Right kidney (tissue), 9 donors: ENCODE measurements at places on chromosomes 4 and X.

- DNase-seq, result no peak
Observed at GRCh38 chr4:101329592-101329991, 17.7 kb downstream of the PPP3CA start.

DNA sequence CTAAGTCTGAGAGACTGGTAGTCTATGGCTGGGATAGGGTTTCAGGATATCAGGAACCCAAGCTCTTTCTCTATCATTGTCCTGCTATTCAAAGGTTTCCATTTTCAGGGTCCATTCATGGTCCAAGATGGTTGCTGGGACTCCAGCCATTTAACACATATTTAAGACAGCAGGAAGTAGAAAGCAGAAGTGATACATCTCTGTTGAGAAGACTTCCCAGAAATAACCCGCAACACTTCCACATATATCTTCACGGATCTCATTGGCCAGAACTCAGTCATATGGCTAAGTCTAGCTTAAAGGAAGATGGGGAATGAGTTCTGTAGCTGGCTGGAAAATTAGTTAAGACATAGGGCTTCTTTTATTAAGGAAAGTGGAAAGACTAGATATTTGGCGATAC is 23.8 kb downstream of the CTSO start:
- no peak for DNase-seq

DNA sequence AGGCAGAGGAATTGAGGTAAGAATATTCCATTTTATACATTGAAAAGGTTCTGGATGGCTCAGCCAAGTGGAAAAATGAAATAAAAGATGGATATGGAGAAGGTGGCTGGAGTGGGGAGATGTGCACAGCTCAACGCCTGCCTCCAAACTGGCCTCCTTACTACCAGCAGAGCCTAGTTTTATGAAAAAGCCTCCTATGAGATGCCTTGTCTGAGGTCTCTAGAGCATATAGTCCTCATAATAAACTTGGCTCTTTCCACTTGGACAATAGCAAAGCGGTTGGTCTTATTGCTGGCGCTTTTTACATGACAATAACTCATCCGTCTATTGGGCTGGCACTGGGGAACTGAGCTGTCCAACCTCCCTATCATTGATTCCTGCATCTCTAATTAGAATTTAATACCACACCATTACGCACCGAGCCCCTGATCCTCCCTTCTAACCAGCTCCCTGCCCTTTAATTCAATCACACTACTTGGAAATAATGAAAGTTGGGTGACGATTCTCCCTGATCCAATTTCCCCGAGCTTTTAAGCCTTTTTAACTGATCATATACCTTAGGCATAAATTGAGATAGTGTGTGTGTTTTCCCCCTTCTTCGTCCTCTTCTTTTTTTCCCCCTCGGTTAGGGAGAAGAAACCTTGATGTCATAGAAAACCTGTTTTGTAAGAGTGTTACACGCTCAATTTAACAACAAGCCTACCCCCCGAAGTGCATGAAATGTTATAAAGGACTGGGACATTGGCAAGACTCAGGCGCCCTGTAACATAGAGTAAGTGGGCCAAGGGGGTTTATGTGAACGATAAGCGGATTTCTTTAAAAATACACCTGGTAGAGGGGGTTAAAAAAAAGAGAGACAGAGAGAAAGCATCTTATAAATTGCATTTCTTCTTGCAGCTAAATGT is at the start of gene PHOX2B:
TSS of gene PHOX2B (minus strand) at position 155 of the 905 bp plus-strand sequence. CDS start at position 40, 115 bp downstream.
- DNase-seq, result peak; percentile 73

DNA sequence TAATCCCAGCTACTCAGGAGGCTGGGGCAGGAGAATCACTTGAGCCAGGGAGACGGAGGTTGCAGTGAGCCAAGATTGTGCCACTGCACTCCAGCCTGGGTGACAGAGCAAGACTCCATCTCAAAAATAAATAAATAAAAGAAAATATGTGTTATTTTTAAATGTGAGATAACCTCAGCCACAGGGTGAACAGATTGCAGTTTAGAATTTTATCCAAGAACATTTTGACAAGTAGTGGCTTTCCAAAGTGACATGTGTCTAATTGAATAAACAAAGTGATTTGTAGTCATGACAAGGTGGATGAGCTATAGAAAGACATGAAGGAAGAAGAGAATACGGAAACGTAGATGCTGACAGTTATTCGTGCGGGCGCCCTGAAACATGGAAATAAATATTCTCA is 176.1 kb downstream of the DCTD start:
- no peak for DNase-seq

- DNase-seq, result no peak
Observed at GRCh38 chrX:46624090-46624786, 50.7 kb downstream of the CHST7 start.

DNA sequence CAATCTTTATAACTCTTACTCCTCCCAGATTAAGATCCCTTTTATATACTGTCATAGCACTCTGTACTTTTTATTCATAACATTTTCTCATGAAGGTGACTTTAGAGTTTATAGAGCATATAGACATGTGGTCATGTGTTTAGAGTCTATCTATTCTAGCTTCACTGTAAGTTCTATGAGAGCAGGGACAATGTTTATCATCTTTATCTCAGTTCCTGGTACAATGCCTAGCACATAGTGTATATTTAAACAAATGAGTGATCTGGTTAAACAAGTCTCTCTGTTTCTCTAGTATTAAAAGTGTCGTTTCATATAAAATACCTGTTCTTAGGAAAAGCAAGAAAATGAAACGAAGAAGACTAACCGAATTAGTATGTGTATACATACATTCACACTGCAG is 3.2 kb downstream of the CXCL6 start:
- no peak for DNase-seq

GRCh38 chr4:80446248-80446647 is 110.7 kb downstream of the CFAP299 start:
- no peak for DNase-seq

GRCh38 chr4:47855350-47855749 is 17.5 kb upstream of the CORIN start:
- no peak for DNase-seq

GRCh38 chr4:26131711-26132110 is 189.1 kb upstream of the RBPJ start:
- DNase-seq, result no peak

GRCh38 chr4:63493265-63493664 is 916.0 kb downstream of the TECRL start:
- DNase-seq, result no peak

- no peak for DNase-seq
Observed at GRCh38 chrX:9184211-9184610, 150.3 kb upstream of the FAM9B start.

DNA sequence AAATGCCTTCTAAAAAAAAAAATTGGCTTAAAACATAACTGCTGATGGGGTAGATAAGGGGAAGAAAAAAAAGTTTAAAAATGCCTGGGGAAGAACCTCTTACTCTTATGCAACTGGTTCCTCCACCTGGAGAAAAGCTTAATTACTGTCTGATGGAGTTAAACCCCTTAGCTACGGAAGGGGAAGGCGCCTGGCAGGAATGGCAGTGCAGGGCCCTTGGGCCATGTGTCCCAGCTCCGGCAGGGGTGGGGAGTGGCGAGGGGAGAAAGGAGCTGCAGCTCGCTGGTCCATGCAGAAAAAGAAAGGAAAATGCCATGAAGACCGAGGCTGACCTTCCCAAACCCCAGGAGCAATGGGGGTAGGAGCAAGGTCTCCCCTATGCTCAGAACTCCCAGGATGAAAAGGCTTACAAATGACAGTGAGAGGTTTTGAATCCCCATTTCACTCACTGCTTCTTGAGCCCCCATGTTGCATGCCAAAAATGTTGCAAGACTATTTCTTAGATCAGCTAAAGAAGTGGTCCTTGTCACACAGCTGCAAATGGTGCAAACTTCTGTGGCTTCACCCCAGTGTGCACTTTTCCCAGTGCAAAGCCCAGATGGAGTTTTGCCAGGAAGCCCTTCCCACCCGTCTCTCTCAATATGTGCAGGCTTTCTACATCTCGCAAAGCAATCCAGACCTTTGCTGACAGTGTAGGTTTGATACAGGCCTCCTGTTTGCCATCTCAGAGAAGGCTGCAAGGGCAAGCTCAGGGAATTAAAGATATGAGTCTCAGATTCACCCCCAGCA is 204.8 kb upstream of the CT83 start:
- peak; percentile 2 for DNase-seq

- no peak for DNase-seq
Observed at GRCh38 chr4:186910385-186910784, 186.7 kb upstream of the FAT1 start.

- no peak for DNase-seq
Observed at GRCh38 chrX:53768451-53768850, 81.9 kb upstream of the HUWE1 start.

DNA sequence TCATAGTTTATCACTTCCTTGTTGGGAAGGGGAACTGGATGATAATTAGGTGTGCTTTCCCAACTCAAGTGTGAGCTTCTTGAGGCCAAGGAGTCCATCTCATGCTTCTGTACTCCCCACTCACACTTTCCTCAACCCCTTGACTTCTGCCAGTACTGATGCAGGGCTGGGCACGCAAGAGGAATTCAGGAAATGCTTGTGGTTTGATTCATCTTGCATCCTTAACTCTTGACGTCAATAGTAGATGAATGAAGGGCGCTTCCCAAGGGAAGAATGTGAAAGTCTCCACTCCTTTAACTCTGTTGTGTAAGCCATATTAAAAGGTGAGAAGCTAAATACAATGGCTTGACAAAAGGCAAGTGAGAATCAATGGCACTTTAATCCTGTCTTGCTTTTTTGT is 101.8 kb downstream of the AGTR2 start:
- DNase-seq, result no peak

DNA sequence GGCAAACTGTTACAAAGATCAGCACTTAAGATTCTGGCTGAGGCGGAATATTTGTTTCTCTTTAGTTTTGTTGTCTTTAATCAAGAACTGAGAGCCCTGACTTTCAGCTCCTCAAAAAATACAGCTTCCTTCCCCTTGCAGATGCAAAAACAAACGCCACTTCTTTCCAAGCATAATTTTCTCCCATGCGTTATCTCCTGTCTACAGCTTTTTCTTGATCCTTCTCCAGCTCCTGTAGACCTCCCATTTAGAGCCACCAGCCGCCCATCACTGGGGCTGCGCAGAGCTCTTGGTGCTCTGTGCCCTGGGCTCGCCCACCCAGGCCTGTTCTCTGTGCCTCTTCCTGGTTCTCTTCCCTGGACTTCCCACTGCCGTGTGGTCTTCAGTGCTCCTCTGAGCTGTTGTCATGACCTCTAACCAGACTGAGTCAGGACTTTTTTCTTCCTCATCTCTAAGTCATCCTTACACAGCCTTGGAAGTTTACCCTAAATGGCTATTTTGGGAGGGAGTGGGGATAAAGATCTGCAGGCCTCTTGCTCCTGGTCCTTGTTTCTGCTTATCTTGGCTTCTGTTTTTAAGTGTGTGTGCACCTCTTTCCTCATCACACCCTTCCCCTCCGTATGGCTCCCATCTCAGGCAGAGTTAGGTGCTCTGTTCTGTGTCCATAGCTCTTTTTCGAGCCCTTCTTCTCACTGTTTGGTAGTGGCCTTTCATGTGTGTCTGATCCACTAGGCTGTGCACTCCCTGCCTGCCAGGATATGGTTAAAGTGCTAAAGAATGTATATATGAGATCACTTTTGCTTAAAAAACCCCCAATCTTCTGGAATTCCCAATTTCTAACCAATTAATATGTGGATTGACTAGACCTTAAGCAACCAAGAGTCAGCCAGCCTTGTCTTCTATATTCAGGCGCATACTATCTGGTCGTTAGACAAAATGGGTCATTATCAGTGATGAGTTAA is 122.5 kb downstream of the PTTG2 start:
- peak; percentile 37 for DNase-seq

GRCh38 chr4:72538006-72538405 is 31.0 kb downstream of the ADAMTS3 start:
- no peak for DNase-seq

- no peak for DNase-seq
Observed at GRCh38 chr4:149999485-150000074, 78.7 kb upstream of the DCLK2 start.

DNA sequence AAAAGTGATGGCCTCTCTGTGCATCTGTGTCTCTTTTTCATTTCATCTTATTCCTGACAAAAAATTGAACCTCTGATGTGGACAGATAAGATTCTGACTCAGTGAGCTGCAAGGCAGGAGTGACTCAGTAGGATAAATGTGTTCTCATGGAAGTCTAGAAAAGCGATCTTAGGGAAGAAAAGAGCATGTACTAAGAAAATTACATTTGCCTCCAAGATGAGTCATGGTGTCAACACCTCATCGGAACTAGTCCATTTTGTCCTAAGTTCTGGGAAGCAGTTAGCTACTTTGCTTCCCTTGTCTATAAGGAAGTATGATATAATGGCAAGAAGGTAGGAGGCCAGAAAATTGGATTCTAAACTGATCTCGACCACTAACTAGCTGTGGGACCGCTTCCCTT is 83.5 kb upstream of the AFF2 start:
- DNase-seq, result no peak

DNA sequence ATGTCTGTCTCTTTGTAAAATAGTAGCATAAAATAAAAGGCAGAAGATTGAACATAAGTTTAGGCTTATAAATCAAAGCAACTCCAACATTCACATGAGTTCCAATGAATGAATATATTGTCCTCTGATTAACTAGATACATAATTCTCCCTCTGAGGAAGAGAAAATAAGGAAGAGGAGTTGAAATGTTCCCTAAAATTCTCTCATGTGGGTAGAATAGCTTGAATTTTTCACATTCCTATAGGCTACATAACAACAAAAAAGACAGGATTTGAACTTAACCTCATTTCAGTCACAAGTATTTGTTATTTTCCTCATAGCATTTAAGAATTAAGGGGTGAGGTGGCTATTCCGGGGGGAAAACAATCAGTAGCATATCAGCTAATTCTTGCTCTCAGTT is 462.4 kb upstream of the NDST4 start:
- DNase-seq, result no peak

GRCh38 chrX:156000361-156000926 is 2.9 kb downstream of the IL9R start:
- DNase-seq, result no peak

- DNase-seq, result no peak
Observed at GRCh38 chr4:119031218-119031617, 104.4 kb upstream of the MYOZ2 start.

- no peak for DNase-seq
Observed at GRCh38 chr4:82567444-82567843, 5.7 kb upstream of the TMEM150C start.

GRCh38 chr4:139922406-139923024 is 231.5 kb downstream of the MAML3 start:
- no peak for DNase-seq

DNA sequence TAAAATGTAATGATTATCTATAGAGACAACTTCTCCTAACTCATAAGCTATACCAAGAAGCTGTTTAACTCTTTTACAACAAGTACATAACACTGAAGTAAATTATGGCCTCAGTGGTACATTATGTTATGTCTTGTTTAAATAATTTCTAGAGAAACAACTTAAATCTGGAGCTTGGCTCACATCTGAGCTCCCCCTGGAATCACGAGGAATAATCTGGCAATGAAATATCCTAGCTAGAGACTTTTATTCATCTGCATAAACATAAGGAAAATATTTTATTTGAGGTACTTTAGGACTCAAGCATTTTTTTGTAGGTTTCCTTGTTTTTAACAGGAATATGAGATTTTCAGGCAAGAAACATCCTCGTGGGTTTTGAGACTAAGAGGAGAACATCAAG is 354.7 kb upstream of the SLC7A11 start:
- DNase-seq, result no peak

GRCh38 chrX:103637604-103638338 is 9.0 kb downstream of the TCEAL1 start:
- no peak for DNase-seq

- DNase-seq, result no peak
Observed at GRCh38 chrX:97740044-97740443, 856.3 kb downstream of the RPA4 start.

- DNase-seq, result no peak
Observed at GRCh38 chr4:157223456-157223855, 2.9 kb downstream of the GRIA2 start.

GRCh38 chrX:37813570-37813969 is 33.7 kb downstream of the CYBB start:
- no peak for DNase-seq

GRCh38 chr4:138611721-138612120 is 369.6 kb upstream of the SLC7A11 start:
- no peak for DNase-seq
